ENCODE measurements at places on chromosomes 1 and 21.

- DNase-seq: no peak
Observed at GRCh38 chr1:48869116-48869893, 92.6 kb upstream of the BEND5 start.

GRCh38 chr1:176602388-176603004, 139.5 kb downstream of the PAPPA2 start:
- DNase-seq: no peak

DNA sequence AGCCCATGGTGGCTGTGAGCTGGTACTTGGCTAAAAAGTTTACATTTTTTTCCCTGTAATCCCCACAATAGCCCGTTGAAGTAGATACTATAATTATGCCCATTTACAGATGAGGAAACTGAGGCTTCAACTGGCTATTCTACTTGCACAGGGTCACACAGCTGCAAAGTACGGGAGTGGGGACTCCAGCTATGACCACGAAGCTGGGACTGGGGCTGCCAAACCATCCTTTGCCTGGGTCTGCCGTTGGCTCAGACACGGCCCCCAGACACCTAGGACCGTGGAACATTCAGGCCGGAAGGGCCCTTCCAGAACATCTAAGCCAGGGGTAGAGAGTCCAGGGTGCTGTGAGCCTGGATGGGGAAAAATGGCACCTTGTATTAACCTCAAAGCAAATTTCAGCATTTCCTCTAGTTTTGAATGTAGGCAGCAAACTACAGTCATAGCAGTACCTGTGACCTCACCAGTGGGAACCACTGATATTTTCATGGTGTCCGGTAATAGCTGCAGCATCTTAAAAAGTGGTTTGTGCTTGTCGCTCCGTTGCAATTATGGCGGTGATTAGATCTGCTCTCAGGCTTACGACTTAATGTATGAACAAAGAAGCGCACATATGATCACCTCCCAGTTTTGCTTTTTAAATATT, 4.3 kb downstream of the TP73 start:
- DNase-seq: no peak

DNA sequence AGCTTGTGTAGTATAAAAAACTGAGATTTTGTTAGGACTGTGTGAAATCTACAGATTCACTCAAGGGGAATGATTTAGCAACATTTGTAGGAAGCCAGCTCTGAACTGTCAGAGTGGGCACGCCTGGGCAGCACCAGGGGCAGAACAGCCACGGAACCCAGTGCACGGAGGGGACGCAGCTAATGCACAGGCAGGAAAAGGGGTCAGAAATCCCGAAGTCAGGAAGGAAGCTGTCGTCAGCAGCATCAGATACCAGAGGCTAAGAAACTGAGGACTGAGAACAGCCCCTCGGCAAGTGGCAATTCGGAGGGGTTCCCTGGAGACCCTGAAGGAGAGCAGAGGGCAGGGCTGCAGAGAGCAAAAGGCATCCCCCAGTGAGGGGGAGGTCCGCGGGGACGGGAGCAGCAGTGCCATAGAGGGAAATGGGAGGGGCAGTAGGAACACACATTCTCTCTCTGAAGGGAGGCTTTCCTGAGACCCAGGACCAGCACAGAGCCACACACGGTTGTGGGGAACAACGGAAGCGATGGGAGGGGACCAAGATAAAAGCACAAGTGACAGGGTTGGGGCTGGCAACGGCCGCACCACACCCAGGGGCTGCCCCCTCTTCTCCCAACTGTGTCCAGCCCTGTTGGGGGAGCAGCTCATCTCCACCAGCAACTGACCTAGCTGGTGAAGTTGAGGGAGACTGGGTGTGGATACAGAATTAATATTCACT, 12.7 kb downstream of the UBE2J2 start:
- DNase-seq: no peak

DNA sequence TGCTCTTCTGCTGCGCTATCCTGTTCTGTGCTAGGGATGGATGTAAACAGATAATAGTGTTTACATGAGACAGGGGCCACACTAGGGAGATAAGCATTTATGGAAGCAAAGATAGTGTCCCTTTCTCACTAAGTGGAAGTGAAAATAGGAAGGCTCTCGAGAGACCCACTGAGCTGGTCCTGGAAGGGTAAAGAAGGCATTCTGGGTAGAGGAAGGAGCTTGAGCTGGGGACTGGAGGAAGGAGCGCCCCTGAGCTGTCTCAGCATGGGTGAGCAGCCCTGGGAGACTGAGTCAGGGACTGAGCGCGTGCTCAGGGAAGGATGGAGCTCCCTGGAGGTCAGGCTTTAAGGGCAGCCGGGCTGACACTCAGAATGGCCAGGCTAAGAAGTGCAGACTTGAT, 93.3 kb downstream of the IGSF21 start:
- DNase-seq: no peak

- DNase-seq: no peak
Observed at GRCh38 chr1:26789931-26790330, 2.2 kb downstream of the PIGV start.

- DNase-seq: no peak
Observed at GRCh38 chr1:109816975-109817535, 53.3 kb upstream of the EPS8L3 start.

- DNase-seq: no peak
Observed at GRCh38 chr1:44682883-44683265, 8.4 kb downstream of the ARMH1 start.

- DNase-seq: no peak
Observed at GRCh38 chr1:31345635-31346034, 27.2 kb downstream of the FABP3 start.

DNA sequence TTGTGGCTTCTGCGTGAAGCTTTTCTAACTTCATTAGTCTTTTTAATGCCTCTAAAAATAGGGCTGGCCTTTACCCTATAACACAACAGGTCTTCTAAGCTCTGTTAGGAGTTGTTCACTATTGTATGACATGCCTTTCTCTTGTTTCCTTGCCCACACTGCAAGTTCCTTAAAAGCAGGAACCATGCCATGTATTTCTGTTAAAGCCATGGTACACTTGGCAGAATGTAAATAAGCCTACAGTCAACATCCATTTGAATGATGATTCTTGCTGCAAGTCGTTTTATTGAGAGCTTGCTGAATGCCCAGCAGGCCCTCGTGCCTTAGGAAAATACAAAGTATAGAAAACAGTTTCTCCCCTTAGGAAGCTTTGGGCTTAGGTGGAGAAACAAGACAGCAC, 214.6 kb downstream of the DUSP10 start:
- DNase-seq: no peak

DNA sequence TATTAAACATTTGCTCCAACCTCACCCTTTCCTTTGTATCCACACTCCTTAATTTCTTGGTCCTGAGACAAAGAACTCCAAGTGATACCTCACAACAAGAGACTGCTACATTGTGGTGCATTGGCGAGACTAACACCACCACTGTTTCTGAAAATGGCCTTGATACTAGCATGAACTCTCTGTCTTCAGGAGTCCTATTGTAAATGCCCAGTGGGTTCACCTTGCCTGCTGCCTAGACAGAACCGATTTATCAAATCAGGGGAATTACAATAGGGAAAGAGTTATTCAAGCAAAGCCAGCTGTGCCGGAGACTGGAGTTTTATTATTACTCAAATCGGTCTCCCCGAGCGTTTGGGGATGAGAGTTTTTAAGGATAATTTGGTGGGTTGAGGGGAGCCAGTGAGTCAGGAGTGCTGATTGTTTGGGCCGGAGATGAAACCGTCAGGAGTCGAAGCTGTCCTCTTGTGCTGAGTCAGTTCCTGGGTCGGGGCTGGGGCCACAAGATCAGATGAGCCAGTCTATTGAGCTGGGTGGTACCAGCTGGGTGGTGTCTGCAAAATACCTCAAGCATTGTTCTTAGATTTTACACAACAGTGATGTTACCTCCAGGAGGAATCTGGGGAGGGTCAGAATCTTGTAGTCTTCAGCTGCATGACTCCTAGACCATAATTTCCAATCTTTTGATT, 83.1 kb downstream of the DESI2 start:
- DNase-seq: no peak

- DNase-seq: no peak
Observed at GRCh38 chr21:43015906-43016540, 41.7 kb downstream of the PKNOX1 start.

DNA sequence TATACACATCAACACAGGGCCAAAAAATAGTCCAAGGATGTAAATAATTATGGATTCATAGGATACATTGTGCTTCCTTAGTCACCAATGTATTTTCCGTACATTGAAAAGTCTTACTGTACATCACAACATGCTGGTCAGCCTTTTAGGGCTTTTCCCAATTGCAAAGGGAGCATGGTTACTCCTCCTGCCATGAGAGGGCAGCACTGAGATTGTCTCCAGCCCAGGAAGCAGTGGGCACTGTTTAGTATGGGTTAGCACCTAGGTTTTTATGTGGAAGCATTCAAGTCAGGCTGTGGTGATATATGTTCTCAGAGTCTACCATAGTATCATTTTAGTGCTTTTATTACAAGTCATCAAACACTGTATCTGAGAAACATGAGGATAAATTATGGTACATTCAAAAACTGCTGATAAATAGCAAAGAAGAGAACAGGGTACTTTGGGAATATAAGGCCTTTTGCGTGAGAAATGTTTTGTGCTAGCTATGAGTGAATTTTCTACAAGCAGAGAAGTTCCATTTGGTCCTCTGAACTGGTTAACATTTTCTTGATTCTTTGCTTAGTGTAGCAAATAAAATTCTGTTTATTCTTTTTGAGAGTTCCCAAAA, 34.0 kb downstream of the ST6GALNAC5 start:
- peak; percentile 11 for DNase-seq

GRCh38 chr1:234213658-234214128, 159.6 kb upstream of the COA6 start:
- no peak for DNase-seq

- DNase-seq: no peak
Observed at GRCh38 chr1:207820568-207821463, 69.0 kb downstream of the CD46 start.

- DNase-seq: no peak
Observed at GRCh38 chr1:97499667-97500066, 421.2 kb downstream of the DPYD start.

- DNase-seq: no peak
Observed at GRCh38 chr1:41024953-41025352, 3.4 kb upstream of the SLFNL1 start.

DNA sequence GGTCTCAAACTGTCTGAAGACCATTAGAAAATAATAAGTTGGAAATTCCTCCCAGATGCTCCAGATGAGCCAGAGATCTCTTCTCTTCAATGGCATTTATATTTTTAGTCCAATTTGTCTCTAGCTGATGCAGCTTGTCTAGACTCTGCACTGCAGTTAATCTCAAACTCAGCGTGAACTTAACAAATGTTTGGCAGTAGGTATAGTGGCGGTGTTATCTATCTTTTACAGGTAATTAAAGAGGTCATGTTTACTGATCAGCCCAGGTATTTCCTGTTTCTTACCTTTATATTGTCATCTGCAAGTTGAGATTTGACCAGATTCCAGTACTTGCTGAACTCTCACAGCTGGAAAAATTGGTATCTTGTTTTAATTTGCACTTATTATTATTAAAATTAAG, 1024.5 kb upstream of the ADGRL2 start:
- DNase-seq: no peak

GRCh38 chr1:156390469-156391365, 21.7 kb downstream of the RHBG start:
- DNase-seq: peak; percentile 7

- DNase-seq: no peak
Observed at GRCh38 chr1:225944387-225944786, 3.4 kb upstream of the LEFTY2 start.

DNA sequence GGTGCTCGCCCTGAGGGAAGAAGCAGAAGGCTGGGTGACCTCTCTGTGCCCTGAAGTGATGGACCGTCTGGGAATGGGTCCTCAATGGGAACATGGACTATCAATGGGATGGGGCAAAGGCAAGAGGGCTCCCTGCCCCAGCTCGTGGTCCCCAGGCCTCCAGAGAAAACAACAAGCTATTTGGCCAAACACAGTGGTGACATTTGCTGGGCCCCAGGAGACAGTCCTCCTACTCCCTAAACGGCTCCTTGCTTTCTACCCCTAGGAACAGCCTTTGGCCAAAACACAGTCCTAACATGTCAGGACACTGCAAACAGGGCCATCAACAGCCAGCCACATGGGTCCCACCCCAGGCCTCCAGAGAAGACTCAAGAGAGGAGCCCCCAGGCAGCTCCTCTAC, 102.8 kb downstream of the RAVER2 start:
- DNase-seq: no peak

DNA sequence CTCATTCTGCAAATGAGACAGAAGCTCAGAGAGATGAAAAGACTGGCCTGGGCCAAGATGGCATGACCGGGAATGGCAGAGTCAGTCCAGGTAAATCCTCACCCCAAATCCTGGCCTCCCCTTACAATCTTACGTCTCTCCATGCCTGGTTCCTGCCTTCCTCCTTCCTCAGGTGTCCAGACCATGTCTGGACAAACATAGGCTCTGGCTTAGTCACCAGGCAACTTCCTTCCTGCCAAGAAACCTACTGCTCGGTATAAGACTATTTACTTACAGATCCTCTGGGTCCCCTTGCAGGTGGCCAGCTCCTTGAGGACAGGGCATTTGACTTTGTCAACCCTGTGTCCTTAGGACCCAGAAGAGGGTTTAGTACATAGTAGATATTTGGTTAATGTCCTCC, 69.4 kb upstream of the ROR1 start:
- no peak for DNase-seq

Data from COR-L47 (cell line).